Activated CD4-positive, alpha-beta memory T cell treated with anti-CD3 and anti-CD28 coated beads for 36 hours (primary cell): ENCODE measurements at places on chromosomes 3 and 15. TPM values are rescaled to one million over a fixed set of nuclear protein-coding genes. Genes with fewer than 3 reads are reported as not detected.

- no peak for DNase-seq
- no peaks in the 10 kb centered on the region for H3K36me3 ChIP-seq
- peaks cover 8% of the 10 kb centered on the region for H3K27me3 ChIP-seq
- H3K4me1 ChIP-seq: peaks cover 3% of the 10 kb centered on the region
- no peak overlapping the region for H3K27ac ChIP-seq
- H3K4me3 ChIP-seq: no peak overlapping the region
Observed at GRCh38 chr15:71103102-71103676, 12.1 kb upstream of the THSD4 start.

The BUB1B gene
- total RNA-seq: 96.1 TPM

- no peak overlapping the region for H3K4me3 ChIP-seq
- H3K36me3 ChIP-seq: no peaks in the 10 kb centered on the region
- no peak for DNase-seq
- no peaks in the 10 kb centered on the region for H3K27me3 ChIP-seq
Observed at GRCh38 chr3:113560831-113561623, 28.7 kb downstream of the SIDT1 start.

The CCR3 gene
- total RNA-seq: not detected

DNA sequence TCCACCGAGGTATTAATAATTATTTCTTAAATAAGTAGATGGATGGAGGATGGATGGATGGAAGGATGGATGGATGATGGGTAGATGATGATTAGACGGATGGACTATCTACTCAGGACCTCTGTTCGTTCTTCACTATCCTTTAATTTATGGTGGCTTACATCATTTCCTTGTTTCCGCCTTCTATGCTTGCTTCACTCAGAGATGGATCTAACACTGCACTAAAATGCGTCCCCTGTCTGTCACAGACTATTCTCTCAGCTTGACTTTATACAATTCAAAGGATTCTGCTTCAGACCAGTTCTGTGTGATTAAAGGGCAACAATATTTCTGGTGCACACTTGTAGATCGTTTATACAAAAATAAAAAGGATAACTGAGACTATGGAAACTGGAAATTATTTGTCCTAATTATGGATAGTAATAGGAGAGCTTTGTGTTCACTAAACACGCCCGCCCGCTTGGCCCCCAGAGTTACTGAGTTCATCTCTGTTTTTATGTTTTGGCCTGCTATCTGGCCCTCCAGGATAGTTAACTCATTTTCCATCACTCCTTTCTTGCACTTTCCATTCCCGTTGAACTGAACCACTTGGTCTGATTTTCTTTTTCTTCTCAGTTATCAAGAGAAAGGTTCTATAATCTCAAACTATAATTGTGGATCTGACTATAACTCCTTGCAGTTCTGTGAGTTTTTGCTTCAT is 41.4 kb upstream of the CA12 start:
- no peak overlapping the region for H3K4me3 ChIP-seq
- H3K27ac ChIP-seq: no peak overlapping the region
- DNase-seq: no peak
- no peaks in the 10 kb centered on the region for H3K4me1 ChIP-seq
- H3K36me3 ChIP-seq: no peaks in the 10 kb centered on the region

The TMEM266 gene
- total RNA-seq: 0.14 TPM

GRCh38 chr3:177426878-177427495 is 229.7 kb upstream of the TBL1XR1 start:
- peaks cover 42% of the 10 kb centered on the region for H3K4me1 ChIP-seq
- no peaks in the 10 kb centered on the region for H3K36me3 ChIP-seq
- H3K27me3 ChIP-seq: peaks cover 7% of the 10 kb centered on the region
- peak overlapping the region; percentile 55 for H3K4me3 ChIP-seq
- H3K27ac ChIP-seq: peak overlapping the region; percentile 91

GRCh38 chr3:194326192-194326967 is 24.7 kb downstream of the CPN2 start:
- no peak for DNase-seq
- H3K27ac ChIP-seq: no peak overlapping the region
- peaks cover 1% of the 10 kb centered on the region for H3K27me3 ChIP-seq
- H3K4me1 ChIP-seq: peaks cover 8% of the 10 kb centered on the region

DNA sequence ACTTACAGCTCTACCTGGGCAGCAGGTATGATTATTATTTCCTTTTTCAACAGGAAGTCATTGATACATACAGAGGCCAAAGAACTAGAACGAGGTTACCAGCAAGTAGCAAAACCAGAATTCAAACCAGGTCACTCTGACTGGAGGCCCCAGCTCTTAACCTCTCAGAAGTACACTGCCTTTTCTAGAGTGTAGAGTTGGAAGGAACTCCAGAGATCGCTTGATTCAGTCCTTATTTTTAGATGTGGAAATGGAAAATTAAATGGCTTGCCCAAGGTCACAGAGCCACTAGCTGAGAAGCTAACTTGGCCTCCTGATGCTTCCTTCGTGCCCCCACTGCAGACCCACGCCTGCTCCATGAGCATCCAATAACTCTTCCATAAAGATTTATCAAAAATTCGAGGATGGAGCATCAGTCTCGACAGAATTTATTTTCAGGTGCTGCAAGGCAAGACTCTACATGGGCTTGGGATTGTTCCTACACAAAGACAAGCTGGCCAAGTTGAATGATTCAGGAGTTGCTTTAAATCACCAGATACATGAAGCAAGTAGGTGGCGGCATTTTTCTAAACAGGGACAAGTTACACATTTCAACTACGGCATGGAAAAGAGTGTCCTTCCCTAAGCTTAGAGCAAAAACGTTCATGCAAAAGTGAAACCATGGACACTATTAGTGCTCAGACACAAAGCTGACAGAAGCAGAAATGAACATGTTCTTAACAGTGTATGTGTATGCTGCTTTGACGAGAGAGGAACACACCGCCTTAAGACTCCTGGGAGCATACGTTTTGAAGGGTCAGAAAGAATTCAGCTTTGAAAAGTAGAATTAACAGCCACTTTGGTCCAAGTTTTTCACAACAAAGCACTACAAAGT is 235.7 kb downstream of the THRB start:
- H3K27me3 ChIP-seq: peaks cover under 1% of the 10 kb centered on the region
- H3K4me3 ChIP-seq: no peak overlapping the region
- no peaks in the 10 kb centered on the region for H3K36me3 ChIP-seq
- no peaks in the 10 kb centered on the region for H3K4me1 ChIP-seq
- H3K27ac ChIP-seq: no peak overlapping the region

DNA sequence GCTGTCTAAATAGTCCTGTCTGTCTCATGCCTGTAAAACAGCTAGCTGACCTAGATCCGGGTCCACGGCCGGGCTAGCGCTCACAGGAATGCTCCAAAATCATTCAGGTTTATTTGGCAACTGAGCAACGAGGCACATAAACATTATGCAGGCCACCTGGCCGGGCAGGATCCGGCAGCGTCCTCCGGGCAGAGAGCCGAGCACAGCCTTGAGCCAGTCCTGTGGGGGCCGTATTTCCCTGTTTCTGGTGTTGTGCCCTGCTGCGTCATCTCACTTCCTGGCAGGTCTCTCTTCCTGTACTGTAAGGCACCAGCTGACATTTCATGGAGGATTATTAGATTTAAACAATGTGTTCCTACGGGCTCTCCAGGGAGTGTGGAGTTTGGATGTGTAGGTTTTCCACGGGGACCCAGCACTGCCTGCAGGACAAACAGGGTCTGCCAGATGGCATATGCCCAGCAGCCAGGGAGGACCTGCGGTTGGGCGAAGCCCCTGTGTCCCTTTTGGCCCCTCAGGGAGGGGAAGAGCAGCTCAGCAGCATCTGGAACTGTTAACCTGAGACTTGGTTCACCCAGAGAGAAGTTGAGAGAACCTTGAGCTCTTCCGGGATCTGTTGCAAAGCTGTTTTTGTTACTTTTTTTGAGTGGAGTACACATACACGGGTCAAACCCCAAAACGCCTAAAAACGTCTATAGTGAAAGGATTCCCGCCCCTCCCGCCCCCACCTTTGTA is 16.6 kb upstream of the LRRK1 start:
- no peak overlapping the region for H3K27ac ChIP-seq
- no peak for DNase-seq
- H3K4me3 ChIP-seq: no peak overlapping the region
- no peaks in the 10 kb centered on the region for H3K4me1 ChIP-seq
- H3K36me3 ChIP-seq: no peaks in the 10 kb centered on the region
- peaks cover 4% of the 10 kb centered on the region for H3K27me3 ChIP-seq

GRCh38 chr3:114571363-114571762 is 277.5 kb downstream of the TIGIT start:
- no peak overlapping the region for H3K27ac ChIP-seq
- H3K36me3 ChIP-seq: no peaks in the 10 kb centered on the region
- peaks cover 1% of the 10 kb centered on the region for H3K4me1 ChIP-seq
- H3K4me3 ChIP-seq: no peak overlapping the region

The TMEM89 gene
- total RNA-seq: 0.75 TPM

The GABRR3 gene
- not detected for total RNA-seq

GRCh38 chr15:56323435-56323834 is 41.8 kb upstream of the TEX9 start:
- no peaks in the 10 kb centered on the region for H3K4me1 ChIP-seq
- no peak for DNase-seq
- no peak overlapping the region for H3K4me3 ChIP-seq
- no peaks in the 10 kb centered on the region for H3K36me3 ChIP-seq
- no peak overlapping the region for H3K27ac ChIP-seq

The GMNC gene
- total RNA-seq: not detected

The DUOXA1 gene
- 0.19 TPM for total RNA-seq

DNA sequence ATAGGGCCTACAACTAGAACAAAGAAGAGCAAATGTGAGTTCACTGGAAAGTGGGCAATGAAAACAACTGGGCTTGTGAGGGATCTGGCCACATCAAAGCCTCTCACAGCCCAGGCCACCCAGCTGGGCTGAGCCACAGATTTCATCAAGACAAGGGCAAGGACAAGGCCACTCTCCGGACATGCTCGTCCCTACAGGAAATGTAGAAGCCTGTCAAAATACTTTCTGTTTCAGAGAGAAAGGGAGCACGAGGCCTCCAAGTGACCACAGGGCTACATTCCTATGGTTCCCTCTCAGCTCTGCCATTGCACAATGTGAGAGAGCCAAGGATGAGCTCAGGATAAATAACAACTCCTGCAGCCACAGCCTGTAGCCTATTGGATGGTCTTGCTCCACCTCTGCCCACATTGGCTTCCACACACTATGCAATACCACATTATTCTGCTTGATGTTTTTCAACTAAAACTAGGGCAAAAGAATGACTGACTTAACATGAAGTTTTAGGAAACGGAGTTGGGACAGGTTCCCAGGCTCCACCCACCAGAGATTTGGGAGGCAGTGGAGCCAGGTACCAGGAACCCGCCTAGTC is 12.1 kb downstream of the TBC1D2B start:
- no peaks in the 10 kb centered on the region for H3K36me3 ChIP-seq
- DNase-seq: no peak
- H3K4me3 ChIP-seq: no peak overlapping the region
- H3K27me3 ChIP-seq: no peaks in the 10 kb centered on the region

The COL6A6 gene
- total RNA-seq: not detected

DNA sequence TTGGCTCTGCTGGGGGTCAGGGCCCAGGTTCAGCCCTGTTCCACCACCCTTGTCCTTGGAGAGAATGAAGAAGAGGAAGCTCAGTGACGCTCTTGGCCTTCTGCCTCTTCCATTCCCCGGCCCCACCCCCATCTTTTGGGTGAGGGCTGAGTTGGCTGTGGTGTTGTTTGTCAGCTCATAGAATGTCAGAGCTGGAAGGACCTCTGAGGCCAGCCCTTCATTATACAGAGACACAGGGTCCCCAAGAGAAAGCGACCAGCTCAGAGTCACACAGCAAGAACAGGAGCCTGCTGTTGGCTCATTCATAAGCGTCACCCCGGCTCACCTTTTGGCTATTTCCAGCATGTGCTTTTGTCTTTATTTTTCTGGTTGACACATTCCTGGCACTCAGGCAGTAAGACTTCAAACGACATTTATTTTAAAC is 68.2 kb downstream of the AAGAB start:
- peak overlapping the region; percentile 72 for H3K27ac ChIP-seq
- H3K36me3 ChIP-seq: peaks cover 40% of the 10 kb centered on the region
- H3K4me3 ChIP-seq: no peak overlapping the region

The GOLGA6L7 gene
- total RNA-seq: not detected

DNA sequence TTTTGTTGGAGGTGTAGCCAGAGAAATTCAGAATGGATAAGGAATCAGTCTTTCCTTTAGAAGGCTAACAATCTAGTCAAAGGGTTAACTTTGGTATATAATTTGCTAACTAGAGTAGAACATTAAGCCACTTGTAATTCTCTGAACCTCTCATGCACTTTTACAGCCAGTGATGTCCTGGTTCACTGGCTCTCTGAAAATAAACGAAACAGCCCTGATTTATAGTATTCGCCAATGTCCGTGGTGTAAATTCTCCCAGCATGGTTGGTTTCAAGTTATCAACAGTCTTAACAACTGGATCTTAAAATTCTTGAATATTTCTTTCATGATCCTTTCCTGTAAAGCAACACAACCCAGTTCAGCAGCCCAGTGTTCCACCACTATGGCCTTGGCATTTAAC is 500.4 kb upstream of the CDIN1 start:
- no peak overlapping the region for H3K27ac ChIP-seq
- H3K27me3 ChIP-seq: no peaks in the 10 kb centered on the region
- H3K4me3 ChIP-seq: no peak overlapping the region
- no peak for DNase-seq
- H3K4me1 ChIP-seq: no peaks in the 10 kb centered on the region

The NMNAT3 gene
- 1.1 TPM for total RNA-seq
